Activated naive CD4-positive, alpha-beta T cell treated with anti-CD3 and anti-CD28 coated beads for 36 hours (primary cell): ENCODE measurements at places on chromosomes 6 and 20. TPM values are rescaled to one million over a fixed set of nuclear protein-coding genes. Genes with fewer than 3 reads are reported as not detected.

Gene SDC4
- total RNA-seq: 31.4 TPM

DNA sequence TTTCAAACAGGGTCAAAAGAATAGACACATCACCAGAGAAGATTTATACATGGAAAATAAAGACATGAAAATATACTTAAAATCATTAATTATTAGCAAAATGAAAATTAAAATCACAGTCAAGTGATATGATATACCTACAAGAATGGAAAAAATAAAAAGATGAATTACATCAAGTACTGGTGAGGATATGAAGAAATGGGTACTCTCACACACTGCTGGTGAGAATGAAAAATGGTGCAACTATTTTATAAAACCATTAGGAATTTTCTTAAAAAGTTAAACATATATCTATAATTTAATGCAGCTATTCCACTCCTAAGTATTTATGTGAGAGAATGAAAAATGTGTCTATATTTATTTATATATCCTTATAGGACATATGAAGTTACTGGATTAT is 136.3 kb upstream of the GRIK2 start:
- no peaks in the 10 kb centered on the region for H3K36me3 ChIP-seq
- H3K4me3 ChIP-seq: no peak overlapping the region
- no peaks in the 10 kb centered on the region for H3K4me1 ChIP-seq

DNA sequence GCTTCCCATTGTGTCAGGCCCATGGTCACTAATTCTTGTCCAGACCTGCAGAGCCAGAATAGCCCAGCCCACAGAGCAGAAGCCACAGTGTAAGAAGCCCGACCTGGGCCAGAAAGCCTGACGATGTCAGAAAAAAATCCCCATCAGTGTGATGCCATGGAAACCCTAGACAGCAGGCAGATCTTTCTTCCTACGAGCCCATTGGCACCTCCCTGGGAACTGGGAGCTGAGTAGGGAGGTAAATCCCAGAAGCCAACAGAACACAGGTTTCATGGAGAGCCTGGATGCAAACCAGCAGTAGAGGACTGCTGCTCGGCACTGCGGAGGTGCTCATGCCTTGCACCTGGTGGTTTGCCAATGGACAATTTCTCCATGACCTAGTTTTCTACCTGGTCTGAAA is 82.2 kb upstream of the SLC22A16 start:
- peaks cover 19% of the 10 kb centered on the region for H3K4me1 ChIP-seq
- no peaks in the 10 kb centered on the region for H3K36me3 ChIP-seq
- H3K27me3 ChIP-seq: peaks cover 3% of the 10 kb centered on the region
- no peak overlapping the region for H3K27ac ChIP-seq
- DNase-seq: no peak

GRCh38 chr6:3164388-3164787 is 7.0 kb upstream of the TUBB2A start:
- no peak overlapping the region for H3K27ac ChIP-seq
- H3K4me1 ChIP-seq: peaks cover 21% of the 10 kb centered on the region
- peaks cover 23% of the 10 kb centered on the region for H3K27me3 ChIP-seq

DNA sequence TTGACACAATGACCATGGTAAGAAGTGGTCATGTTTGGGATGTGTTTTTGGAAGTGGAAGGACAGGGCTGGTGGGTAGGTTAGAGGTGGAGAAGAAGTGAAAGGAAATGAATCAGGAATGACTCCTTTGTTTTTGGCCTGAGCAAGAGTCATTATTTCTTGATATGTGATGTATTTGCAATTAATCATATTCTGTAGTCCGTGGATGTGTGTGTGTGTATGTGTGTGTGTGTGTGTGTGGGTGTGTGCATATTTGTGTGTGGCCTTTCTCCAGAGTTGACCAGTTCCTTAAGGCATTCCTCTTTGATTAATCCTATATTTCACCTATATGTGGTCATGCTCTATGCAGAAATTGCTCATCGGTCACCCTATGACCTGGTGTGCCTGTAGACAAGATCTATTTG is 130.7 kb downstream of the UTRN start:
- H3K27ac ChIP-seq: no peak overlapping the region
- H3K4me1 ChIP-seq: peaks cover 51% of the 10 kb centered on the region
- H3K4me3 ChIP-seq: no peak overlapping the region
- H3K36me3 ChIP-seq: peaks cover 4% of the 10 kb centered on the region
- no peaks in the 10 kb centered on the region for H3K27me3 ChIP-seq

GRCh38 chr6:32963866-32964265 is 4.5 kb upstream of the BRD2 start:
- DNase-seq: no peak
- H3K4me3 ChIP-seq: no peak overlapping the region
- no peak overlapping the region for H3K27ac ChIP-seq
- H3K4me1 ChIP-seq: peaks cover 48% of the 10 kb centered on the region
- H3K36me3 ChIP-seq: peaks cover 5% of the 10 kb centered on the region
